ENCODE measurements at places on chromosomes 12 and 14. TPM values are rescaled to one million over a fixed set of nuclear protein-coding genes. Genes with fewer than 3 reads are reported as not detected.

DNA sequence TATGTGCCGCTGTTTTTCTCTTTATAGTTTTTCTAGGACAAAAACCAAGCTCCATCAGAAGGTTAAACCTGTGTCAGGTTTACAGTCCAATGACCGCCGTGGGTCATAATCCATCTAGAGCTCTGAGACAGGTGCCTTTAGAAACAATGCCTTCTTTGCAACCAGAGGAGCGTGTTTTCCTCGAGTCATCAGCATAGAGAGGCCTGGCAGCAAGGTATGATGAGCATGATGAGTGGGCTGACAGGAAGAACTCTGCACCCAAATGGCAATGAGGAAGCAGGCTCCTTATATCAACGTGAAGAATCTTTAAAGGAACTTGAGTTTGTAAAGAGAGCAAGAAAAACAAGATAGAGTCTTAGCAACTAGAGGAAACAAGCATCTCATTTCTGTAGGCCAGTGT is 60.5 kb upstream of the NUDT4 start:
- DNase-seq, result no peak

- DNase-seq, result no peak
Measured at GRCh38 chr14:101364503-101365328, 196.6 kb upstream of the DIO3 start.

- DNase-seq, result no peak
Measured at GRCh38 chr12:3342051-3342450, 149.0 kb upstream of the PRMT8 start.

- no peak for DNase-seq
Measured at GRCh38 chr12:68910128-68910527, 22.8 kb downstream of the CPM start.

DNA sequence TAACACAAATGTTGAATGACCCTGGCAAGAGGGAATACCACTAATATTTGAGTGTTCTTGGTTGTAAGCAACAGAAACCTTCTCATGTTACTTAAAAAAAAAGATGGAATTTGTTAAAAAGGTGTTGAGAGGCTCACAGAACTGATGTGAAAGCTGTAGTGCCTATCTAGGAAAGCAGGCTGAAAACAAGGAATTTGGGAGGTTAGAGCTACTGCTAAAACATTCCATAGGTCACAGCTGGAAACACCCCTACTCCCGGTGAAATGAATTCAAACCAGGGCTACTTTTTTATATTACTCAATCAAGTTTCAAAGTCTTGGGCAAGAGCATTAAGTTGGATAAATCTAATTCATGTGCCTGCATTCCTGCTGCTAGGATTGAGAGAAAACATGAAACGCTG is 104.1 kb downstream of the SLC35F4 start:
- no peak for DNase-seq

The RERG gene
- polyA plus RNA-seq, result not detected

The SYT10 gene
- polyA plus RNA-seq, result not detected

The ERP27 gene
- 3.7 TPM for polyA plus RNA-seq

The CCDC38 gene
- polyA plus RNA-seq, result not detected
